ENCODE measurements at places on chromosomes 4 and X. TPM values are rescaled to one million over a fixed set of nuclear protein-coding genes. Genes with fewer than 3 reads are reported as not detected.
A peak's percentile ranks its signal among the peaks of the same experiment; 100 is the strongest.

TIMP1 gene
- total RNA-seq: 267 TPM

GRCh38 chrX:48937054-48937907, 18.5 kb upstream of the PIM2 start:
- no peak for DNase-seq

GIMD1 gene
- not detected for total RNA-seq

- DNase-seq: no peak
Observed at GRCh38 chr4:6042293-6043063, 24.2 kb upstream of the C4orf50 start.

- DNase-seq: peak; percentile 71
Observed at GRCh38 chrX:132022967-132023895, at the start of gene STK26. Gene STK26, plus strand, starts transcription at chrX:132023302. Its CDS starts 316 bp downstream, at chrX:132023618.

GRCh38 chrX:39550795-39551361, 546.9 kb downstream of the BCOR start:
- DNase-seq: no peak

DNA sequence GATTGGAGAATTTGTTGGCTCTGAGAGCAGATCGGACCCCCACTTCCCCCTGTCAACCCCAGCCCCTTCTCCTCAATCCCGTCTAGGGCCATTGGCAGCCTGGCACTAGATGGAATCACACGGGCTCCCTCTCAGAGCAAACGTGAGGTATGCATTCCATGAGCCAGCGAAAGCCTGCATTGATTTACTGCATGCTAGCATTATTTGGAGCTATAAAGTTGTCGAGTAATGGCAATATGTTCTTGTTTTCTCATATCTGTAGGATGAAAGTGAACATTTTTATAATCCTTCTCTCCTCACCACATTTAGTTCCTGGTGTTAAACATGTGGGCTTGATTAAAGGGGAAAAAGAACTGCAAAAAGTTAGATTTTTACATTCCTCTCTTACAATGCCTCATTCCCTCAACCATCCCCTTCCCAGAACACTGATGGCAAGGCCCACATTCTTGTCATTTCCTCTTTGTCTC, 159.2 kb downstream of the SPRY1 start:
- DNase-seq: no peak

DNA sequence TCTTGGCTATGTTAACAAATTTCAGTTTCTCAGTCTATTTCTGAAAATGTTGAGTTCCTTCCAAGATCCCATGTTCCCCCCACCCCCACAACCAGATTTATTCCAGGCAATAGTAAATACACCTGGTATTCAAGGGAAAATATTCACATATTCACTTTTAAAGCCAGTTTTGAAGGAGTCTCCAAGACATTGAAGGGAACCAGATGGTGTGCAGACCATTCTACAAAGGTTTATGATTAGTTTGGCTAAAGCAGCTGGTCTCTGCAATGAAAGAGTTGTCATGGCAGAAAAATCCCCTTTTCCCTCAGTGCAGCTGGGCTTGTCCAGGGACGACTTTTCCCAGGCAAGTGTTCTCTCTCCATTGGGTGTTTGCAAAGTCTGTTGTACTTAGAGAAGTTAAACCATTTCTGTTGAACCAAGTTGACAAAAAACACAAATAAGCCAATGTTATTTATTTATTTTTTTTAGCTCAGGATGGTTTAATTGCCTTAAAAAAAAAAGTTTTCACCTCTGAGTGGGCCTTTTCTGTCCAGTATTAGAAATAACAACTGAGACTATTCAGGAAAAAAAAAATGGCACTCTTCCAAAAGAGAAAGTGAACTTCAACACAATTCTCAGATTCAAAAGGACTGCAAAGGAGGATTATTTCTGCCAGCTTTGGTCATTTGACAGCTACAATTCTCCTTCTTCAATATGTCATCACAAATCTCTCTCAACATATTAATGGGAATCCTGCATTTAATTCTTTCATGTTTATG, 410.6 kb downstream of the IL1RAPL1 start:
- DNase-seq: no peak

DNA sequence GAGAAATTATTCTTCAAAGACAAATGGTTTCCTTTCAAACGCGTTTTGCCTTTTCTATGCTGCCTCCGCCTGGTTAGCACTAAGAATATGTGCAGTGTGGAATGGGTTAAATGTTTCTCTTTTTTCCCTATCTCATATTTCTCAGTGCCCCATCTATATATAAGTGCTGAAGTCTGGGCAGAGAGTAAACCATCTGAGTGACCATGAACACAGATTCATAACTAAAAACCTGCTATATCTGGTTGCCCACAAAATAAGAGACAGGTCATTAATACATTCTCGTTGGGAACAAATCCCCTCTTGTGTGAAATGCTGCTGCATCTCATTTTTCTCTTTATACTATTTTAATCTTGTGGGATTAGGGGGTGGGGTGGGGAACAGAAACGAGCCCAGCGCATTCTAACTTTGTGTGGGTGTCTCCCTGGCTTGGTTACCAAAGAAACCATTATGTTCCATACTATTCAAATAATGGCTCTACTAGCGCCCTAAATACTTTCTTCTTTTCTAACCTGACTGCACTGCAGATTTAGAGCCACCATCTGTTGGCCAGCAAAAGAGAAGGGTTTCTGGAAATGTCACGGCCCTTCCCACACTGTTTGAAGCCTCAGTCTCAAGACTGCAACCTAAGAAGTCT, 42.2 kb upstream of the PTCHD1 start:
- no peak for DNase-seq

GRCh38 chr4:99234331-99235010, 15.4 kb upstream of the ADH6 start:
- DNase-seq: no peak

GRCh38 chr4:143819029-143819428, 86.3 kb downstream of the GYPE start:
- DNase-seq: no peak

- no peak for DNase-seq
Observed at GRCh38 chr4:164937576-164938270, 39.7 kb downstream of the TRIM61 start.

TRPC5OS gene
- not detected for total RNA-seq

DNA sequence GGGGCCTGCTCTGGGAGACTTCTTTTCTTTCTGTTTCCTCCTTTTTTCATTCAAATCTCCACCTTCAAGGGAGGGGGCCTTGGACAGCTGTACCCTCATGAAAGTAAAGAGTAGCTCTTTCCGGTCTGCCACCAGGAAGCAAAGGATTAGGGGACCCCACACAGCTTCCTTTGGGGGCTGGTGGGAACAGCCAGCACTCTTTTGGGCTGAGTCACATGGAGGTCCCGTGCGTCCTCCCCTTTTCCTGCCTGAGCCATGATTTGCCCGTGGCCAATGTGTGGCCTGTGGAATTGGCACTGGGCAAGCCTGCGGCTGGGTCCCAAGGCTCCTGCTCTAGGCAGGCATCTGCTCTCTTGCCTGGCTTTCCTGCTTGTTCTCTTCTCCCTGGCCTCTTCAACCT, 65.5 kb downstream of the FHDC1 start:
- DNase-seq: no peak

- DNase-seq: no peak
Observed at GRCh38 chrX:1281521-1281920, 12.9 kb downstream of the CSF2RA start.

Data from endothelial cell (in vitro differentiated cells).